Right hindlimb (tissue), 1 donor: ENCODE measurements at places on chromosomes 3 and 15.
A peak's percentile ranks its signal among the peaks of the same experiment; 100 is the strongest.

- no peak for DNase-seq
Measured at GRCh38 chr15:63663906-63664305, 66.7 kb downstream of the FBXL22 start.

DNA sequence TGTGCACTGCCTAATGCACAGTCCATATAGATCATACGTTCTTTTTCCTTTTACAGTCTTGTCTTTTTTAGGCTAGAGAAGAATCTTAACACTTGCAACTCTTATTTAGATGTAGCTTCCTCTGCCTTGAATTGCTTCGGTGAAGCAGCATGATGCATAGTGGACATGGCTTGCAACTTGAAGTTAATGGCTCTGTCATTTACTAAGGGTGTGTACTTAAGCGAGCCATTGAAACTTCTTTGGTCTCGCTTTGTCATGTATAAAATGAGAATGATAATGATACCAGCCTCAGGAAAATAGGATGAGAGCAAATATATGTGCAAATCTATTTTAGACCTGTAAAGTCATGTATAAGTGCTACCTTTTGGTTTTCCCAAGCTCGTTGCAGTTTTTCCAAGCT is 147.4 kb downstream of the GHSR start:
- DNase-seq: no peak

GRCh38 chr3:12868039-12869034 is 27.0 kb upstream of the RPL32 start:
- DNase-seq: peak; percentile 90

- no peak for DNase-seq
Measured at GRCh38 chr3:105960381-105960780, 91.6 kb upstream of the CBLB start.

GRCh38 chr3:184954251-184954650 is 142.3 kb downstream of the VPS8 start:
- DNase-seq: no peak
